Right lung (tissue), 10 donors: ENCODE measurements at places on chromosomes 13 and 19. TPM values are rescaled to one million over a fixed set of nuclear protein-coding genes. Genes with fewer than 3 reads are reported as not detected.

DNA sequence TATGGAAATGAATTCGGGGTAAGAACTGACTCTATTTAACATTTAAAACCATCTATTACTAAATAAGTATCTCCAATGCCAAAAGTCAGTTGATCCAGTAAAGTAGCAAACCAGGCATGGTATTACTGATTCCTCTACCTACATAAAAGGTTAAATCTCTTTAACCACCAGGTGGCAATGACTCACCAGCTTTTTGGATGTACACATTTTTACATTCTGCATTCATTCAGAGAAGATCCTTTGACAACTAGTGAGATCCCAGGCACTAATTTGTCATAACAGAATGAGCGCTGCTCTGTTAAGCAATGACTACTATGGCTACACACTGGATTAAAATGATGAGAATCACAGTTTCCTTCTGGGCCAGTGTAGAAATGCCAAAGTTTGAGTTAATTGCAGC lies 329.8 kb upstream of the GPC6 start:
- no peak for DNase-seq

Gene C19orf53
- 93.0 TPM for polyA plus RNA-seq

DNA sequence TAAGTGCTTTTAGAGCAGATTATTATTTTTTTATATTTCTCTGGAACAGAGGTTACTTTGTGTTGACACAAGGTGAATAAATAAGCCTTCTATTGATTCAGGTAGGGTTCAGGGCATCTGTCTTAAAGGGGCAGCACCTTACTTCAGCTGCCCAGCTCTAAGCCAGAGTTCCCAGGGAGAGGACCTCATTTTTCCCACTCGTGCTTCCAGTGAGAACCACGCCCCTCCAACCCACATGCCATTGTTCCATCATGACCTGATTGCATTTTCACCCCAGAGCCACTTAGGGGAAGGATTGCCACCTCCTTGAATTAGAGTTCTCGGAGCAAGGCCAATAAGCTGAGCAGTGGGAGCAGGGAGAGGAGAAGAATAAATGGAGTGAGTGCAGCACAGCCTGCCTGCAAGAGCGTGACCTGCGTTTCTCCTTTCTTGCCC lies 104.3 kb upstream of the FRY start:
- DNase-seq = no peak

GRCh38 chr13:38954844-38955243 lies 35.8 kb downstream of the STOML3 start:
- DNase-seq = no peak

Gene SHANK1
- 5.2 TPM for polyA plus RNA-seq

GRCh38 chr13:112983428-112984196 lies 14.6 kb downstream of the MCF2L start:
- DNase-seq = no peak

GRCh38 chr13:94168783-94169453 lies 310.6 kb downstream of the DCT start:
- DNase-seq = no peak

GRCh38 chr13:112244495-112245177 lies 131.5 kb upstream of the SPACA7 start:
- no peak for DNase-seq

Gene CYP4F2
- polyA plus RNA-seq = not detected

DNA sequence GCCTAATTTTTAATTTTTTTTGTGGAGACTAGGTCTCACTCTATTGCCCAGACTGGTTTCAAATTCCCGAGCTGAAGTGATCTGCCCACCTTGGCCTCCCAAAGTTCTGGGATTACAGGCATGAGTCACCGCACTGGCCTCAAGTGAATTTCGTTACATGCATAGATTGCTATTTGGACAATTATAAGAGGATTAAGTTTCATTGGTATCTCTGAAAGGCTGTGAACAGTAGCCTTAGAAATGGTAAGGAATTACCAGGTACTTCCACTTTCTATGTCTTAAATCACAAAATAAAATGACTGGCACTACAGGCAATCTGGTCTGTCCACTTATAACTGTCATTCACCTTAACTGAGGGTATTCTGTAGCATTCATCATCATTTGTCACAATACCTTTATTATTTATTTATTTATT lies 2.9 kb upstream of the CCDC9 start:
- no peak for DNase-seq

DNA sequence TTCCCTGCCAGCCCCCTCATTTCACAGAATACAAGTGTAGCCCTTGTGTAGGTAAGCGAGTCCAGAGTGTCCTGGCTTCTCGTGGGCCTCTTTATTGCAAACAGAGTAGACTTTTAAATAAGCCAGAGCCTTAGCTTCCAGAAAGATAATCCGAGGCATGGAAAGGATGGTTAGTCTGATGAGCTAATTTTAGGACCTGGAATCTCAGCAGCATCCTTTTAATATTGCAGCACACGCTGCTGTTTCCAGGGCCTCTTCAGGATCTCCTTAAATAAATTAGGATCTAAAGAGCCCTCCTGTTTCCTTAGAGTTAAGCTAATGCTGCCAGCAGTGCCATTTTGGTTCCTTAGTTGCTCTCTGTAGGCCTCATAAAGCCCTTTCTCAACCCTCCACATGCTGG lies 99.2 kb downstream of the RFC3 start:
- no peak for DNase-seq

DNA sequence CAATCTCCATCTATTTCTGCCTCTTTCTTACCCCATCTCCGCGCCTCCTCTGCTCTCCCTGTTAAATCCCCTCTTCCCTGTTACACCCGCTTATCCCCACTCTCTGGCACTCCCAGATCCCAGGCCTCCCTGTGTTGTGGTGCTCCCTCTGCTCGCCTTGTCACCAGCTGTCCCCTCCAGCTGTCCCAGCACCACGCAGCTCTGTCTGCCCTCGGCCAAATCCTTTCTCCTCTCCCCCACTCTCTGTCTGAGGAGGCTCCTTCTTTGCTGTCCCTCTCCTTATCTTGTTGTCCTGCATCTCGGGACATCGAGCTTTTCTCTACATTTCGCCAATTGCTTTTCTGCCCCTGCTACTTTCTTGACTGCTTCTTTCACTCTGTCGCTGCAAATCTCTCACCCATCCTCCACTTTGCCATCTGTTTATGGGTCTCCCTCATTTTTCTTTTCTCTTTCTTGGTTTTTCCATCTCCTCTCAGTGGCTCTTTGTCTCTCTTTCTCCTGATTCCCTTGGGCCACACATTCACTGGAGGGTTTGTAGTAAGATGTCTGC lies 941 bp downstream of the ZNF160 start:
- DNase-seq = no peak

- DNase-seq = no peak
Observed at GRCh38 chr13:43676320-43676719, 110.5 kb downstream of the ENOX1 start.

Gene SHC2
- polyA plus RNA-seq = 21.0 TPM

DNA sequence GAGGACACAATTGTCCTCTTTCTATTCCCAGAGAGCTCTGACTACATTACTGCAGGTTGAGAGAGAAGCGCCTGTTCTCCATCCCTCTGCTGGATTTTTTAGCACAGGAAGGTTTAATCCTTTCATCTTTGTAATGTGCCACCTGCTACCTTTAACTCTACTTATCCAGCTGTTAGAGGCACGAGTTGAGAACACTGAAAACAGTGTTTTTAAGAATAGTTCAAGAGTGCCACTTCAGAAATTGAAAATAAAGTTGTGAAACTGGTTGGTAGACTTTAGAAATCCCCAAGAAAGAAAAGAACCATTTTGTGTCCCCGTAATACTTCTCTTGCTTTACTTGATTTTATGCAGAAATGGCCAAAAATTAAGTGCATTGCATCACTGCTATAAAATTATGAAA lies 20.6 kb downstream of the FREM2 start:
- peak; percentile 44 for DNase-seq

- DNase-seq = no peak
Observed at GRCh38 chr13:35549481-35549880, 73.0 kb upstream of the MAB21L1 start.

Gene CLEC11A
- polyA plus RNA-seq = 36.1 TPM

Gene KLF1
- 2.3 TPM for polyA plus RNA-seq

GRCh38 chr19:16554776-16555175 lies 12.5 kb upstream of the CHERP start:
- DNase-seq = no peak

DNA sequence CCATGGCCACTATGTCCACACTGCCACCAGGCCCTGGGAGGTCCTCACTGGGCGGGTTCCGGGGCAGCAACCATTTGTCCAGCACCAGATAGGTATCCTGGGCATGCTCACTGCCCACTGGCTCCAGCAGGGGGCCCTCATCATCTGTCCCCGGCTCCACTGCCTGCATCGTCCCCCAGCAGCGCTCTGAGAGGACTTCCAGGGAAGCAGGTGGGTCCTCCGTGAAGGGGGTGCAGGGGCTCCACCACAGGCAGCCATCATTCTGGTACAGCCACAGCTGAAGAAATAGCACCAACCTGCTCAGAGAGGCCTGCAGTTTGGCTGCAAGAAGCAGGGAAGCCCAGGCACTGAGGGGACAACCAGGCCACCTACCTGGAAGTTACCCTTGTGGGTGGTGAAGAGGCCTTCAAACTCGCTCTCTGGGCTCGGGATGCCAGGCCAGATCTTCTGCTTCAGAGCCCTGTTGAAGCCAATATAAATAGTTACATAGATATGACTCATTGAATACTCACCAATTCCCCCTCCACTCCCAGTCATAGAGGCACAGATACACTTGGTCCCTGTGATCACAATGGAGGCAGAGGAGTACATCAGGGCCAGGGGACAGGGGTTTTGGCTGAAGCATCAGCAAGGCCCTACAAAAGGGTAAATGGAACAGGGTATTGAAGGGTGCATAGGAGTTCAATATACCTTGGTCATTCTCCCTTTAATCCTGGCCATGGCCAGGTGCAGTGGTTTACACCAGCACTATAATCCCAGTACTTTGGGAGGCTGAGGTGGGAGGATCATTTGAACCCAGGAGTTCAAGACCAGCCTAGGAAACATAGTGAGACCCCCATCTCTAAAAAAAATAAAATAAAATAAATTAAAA lies 4.1 kb downstream of the SWSAP1 start:
- DNase-seq = no peak

GRCh38 chr19:40598121-40598917 lies 2.9 kb upstream of the LTBP4 start:
- peak; percentile 92 for DNase-seq

DNA sequence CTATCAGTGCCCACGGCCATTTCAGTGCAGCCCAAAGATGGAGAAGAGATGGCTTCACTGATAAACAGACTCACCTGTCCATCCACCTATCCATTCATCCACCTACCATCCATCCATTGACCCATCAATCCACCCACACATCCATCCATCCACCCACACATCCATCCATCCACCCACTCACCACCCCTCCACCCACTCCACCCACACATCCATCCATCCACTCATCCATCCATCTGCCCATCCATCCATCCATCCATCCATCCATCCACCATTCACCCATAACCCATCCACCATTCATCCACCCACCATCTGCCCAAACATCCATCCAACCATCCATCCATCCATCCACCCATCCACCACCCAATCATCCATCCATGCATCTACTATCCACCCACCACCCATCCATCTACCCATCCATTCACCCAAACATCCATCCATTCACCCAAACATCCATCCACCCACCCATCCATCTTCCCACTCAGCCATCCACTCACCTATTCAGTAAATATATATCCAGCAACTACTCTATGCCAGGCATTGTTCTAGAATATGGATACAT lies 31.6 kb upstream of the ZNRF4 start:
- no peak for DNase-seq

GRCh38 chr13:22218797-22219196 lies 547.9 kb downstream of the FGF9 start:
- no peak for DNase-seq

Gene PCDH17
- 18.9 TPM for polyA plus RNA-seq

DNA sequence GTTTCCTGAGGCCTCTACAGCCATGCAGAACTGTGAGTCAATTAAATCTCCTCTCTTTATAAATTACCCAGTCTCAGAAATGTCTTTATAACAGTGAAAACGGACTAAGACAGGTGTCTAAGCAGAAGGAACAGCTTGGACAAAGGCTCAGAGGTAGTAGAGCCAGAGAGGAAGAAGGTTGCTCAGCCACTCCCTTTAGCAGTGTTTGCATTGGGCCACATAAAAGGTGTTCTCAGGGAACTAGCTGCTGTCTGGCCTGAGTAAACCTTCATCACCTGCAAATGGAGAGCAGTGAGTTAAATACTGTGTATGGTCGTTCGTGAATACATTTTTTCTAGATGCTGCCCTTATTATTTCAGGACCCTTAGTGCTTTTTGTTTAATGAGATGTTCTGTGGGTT lies 383.4 kb downstream of the EFNB2 start:
- DNase-seq = no peak

DNA sequence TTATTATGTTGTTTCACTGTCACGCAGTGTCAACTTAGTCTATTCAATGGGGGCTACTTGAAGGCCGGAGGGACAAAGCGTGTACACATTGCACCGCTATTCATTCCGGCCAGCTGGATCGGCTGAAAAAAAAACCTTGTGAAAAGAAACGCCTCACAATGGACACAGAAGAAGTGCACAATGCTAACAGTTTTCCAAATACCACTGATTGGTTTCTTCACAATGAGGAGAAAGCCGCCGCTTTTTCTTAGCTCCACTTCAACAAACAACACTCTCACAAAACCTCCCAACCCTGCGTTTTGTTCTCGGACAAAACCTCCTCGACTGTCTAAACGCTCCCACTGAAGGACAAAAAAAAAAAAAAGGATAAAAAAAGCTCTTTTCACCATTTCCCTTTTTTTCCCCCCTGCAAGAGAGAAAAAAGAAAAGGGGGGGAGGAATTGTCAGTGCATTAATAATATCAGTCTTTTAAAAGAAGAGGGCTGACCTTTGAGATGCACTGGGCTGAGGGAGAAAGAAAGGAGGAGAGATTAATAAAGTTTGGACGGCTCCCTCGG lies 5.4 kb downstream of the SOX21 start:
- no peak for DNase-seq

Gene APOC1
- 15.7 TPM for polyA plus RNA-seq

Gene AZU1
- 4.4 TPM for polyA plus RNA-seq

DNA sequence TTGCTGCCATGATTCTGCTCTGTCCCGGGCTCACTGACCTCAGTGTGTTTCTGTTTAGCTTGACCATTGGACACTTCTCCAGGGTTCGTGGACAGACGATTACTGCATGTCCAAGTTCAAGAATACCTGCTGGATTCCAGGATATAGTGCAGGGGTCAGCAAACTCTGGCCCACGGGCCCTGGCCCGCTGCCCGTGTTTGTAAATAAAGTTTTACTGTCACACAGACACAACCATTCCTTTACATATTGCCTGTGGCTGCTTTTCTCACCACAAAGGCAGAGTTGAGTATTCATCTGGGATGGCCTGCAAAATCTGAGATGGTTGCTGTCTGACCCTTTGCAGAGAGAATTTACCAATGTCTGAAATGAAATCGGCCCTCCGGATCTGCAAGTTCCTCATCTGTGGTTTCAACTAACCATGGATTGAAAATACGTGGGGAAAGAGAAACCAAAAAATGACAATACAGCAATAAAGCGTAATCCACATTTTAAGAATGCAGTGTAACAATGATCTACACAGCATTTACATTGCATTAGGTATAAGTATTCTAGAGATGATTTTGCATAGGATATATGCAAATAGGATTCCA lies 25.9 kb upstream of the F2RL3 start:
- no peak for DNase-seq
